Activated T-helper 1 cell treated with Interleukin-2 at 50 U/mL for 16 hours (primary cell): ENCODE measurements at places on chromosomes 12 and 14.
A peak's percentile ranks its signal among the peaks of the same experiment; 100 is the strongest.

- no peak for DNase-seq
Observed at GRCh38 chr14:21320913-21321312, 41.0 kb downstream of the RPGRIP1 start.

DNA sequence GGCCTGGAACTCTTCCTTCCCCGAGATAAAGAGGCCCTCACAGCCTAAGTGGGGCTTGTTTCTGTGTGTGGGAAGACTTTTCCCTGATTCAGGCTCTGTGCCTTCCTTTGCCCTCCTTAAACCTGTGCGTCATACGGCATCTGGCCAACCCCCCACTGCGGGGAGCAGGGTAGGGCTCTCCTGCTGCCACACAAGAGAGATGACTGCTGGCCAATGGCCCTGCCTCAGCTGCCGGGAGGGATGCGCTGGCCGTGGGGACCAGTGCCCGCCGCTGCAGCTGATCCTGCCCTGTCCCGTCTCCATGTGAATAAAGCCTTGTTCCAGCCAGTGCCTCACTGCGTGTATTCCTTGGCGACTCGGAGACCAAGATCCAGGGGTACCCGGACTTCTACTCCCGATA lies 42.5 kb upstream of the BEGAIN start:
- no peak for DNase-seq

GRCh38 chr14:59125156-59125555 lies 63.3 kb upstream of the DAAM1 start:
- DNase-seq, result no peak

GRCh38 chr12:5789469-5789968 lies 155.5 kb downstream of the ANO2 start:
- no peak for DNase-seq

DNA sequence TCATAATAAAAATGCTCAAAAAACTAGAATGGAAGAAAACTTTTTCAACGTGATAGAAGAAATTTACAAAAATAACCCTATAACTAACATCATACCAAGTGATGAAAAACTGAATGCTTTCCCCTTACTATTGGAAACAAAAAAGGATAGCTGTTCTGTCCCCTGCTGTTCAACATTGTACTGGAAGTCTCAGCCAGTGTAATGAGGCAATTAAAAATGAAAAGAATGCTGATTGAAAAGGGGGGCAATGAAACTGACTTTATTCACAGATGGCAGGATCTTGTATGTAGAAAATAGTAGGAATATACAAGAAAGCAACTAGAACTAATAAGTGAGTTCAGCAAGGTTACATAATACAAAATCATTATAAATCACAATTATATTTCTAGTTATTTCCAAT lies 337.9 kb upstream of the KITLG start:
- no peak for DNase-seq

GRCh38 chr14:101364503-101365328 lies 196.6 kb upstream of the DIO3 start:
- DNase-seq, result no peak

DNA sequence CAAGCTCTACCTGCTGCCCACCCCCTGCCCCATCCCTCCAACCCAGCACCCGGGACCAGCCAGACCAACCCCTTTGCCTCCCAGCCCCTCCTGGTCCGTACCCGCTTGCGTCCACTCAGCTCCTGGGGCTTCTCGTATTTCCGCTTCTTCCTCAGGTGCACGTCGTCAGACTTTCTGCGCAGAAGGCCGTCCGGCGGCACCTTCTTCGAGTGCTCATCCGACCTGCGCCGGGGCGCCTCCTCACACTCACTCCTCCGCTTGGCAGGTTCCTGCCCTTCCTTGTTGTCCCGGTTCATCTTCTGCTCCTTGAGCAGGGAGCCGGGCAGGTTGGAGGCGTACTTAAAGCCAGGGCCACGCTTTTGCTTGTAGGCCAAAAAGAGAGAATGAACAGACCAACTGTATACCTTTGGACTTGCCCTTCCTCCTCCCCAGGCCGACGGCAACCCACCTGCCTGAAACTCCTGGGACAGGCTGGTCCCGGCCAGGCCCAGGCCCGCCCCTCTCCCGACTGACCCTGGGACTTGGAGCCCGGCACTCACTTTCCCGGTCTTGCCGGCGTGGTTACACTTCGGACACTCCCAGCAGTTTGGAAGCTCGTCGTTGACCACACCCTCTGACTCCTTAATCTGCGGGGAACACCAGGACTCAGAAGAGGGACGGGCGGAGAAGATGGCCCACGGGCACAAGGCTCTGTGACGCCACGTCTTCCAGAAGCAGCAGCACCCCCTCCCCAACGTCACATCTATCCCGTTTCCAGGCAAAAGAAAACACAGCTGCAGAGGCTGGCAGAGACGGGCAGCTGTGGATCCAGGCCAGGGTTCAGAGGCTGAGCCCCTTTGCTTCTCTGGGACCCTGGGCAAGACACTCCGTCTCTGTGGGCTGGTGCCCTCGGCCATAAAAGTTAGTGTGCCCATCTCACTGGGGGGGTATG lies 44.3 kb downstream of the RNF34 start:
- no peak for DNase-seq

DNA sequence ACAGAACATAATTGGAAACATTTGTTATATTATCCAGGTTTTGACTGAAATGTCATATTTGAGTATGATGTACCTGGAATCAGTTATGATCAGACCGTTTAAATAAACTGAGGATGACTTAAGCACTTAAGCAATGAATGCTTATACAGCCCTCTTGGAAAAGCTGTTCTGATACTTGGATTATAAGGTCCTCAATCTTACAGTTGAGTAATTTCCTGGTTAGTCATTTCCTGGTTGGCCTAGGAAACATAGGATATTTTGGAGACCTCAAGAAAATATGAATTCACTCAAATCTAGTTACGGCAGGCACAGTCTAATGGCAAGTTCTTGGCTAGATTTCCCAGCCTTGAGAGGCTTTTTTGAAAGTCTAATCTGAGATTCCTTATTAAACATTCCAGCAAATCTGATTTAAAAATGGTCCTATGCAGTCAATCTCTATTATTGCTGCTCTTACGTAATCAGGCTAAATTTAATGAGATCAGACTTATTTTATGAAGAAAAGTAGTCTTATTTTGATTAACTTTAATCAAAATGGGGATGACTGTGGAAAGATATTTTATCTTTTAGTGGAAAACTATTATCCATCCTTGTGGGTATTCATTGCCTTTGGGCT lies 447.2 kb downstream of the SNAPC1 start:
- DNase-seq, result no peak

DNA sequence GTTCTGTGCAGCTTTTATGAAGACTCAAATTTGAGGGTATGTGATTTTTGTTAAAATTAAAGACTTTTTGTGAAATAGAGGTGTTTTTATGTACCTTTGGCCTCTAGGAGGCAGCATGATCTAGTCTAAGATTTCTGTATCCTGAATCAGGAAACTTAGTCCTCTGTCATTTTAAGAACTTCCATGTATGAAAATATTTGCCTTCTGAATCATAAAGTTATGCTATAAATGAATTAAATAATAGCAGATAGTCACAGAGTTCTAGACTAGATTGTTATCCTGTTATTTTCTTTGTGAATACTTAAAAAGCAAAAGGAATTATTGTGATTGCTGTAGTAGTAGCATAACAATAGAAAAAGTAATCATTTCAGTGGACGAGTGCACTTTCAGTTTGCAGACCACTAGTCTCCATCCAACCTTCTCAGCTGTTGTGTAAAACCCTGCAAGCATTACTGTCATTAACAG lies 56.3 kb downstream of the FGD4 start:
- DNase-seq, result no peak

DNA sequence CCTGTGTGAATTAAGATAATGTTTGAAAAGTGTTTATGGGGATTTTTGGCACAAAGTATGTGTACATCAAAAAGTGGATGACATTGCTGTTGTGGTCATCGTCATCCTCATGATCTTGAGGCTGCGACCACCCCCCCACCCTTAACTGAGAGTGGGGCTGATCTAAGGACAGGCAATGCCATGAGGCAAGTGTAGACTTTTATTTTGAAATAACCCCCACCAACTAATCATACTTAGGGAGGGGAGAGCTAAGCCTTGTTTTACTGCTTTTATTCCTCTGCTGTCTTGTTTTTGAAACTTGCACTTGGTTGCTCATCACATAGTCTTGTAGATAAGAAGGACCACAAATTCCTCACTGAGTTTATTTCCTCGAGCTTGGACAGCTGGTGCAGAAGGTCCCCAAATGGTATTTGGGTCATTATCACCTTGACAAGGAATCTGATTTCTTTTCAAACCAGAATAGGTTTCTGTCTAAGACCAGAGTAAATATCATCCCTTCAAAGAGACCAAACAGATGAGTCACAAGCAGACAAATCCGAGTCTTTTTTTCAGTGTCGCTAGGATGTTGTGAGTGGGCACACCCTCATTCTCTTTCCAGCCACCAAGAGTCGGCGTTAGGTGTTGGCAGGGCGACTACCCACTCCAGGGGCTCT lies 23.9 kb upstream of the SMOC1 start:
- DNase-seq, result no peak

GRCh38 chr12:996881-997280 lies 5.9 kb downstream of the ERC1 start:
- no peak for DNase-seq

GRCh38 chr14:74459976-74460375 lies 33.1 kb downstream of the NPC2 start:
- DNase-seq, result no peak

DNA sequence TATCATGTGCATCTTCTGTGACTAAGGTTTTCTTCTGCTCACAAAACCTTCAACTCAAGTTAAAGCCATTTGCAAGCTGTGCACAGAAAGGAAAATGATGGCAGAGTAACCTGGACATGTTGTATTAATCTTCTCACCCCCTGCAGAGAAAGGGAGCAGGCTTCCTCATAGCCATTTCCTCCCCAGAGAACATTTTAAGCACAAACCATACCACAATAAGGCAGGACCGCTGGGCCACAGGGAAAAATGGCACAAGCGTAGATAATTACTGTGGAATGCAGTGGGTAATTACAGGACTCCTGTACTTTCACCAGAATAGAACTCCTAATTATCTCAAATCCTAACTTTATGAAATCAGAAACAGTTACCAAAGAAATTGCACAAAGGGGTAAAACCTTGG lies 215.7 kb downstream of the KIF21A start:
- no peak for DNase-seq

DNA sequence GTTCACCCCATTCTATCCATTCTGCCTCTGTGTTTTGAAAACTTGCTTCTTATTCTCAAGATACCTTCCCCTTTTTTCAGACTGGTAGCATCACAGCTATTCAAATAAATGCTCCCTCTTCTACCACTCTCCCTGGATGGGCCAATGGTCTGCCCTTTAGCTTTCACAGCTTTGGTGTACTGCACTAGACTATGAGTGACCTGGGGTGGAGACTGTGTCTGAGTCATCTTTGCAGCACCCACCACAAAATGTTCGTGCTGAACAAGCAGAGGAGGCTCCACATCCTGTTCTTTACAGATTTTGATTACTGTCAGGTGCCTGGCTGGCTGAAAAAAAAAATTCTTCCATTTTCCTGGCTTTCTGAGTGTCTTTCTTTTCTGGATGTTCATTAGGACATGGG lies 1104.1 kb upstream of the TMEM132C start:
- peak; percentile 9 for DNase-seq
